T-helper 2 cell (primary cell): ENCODE measurements at places on chromosomes 2 and 18.

DNA sequence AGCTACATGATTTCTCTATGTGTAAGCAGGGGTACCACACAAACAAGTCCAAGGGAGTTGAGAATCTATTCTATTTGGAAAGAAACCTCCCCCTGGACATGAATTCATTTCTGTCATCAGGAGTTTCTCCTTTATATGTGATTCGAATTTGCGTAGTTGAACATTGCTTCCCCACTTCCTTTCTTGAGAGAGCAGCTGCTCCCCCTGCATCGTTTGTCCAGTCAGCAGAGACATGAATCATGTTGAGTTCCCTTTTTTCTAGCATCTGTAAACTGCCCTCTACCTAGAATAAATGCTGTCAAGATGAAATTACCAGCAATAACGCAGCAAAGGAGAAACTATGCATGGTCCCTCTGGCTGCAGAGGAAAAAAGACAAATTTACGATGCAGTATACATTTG, 73.8 kb downstream of the KIF5C start:
- no peak for DNase-seq

DNA sequence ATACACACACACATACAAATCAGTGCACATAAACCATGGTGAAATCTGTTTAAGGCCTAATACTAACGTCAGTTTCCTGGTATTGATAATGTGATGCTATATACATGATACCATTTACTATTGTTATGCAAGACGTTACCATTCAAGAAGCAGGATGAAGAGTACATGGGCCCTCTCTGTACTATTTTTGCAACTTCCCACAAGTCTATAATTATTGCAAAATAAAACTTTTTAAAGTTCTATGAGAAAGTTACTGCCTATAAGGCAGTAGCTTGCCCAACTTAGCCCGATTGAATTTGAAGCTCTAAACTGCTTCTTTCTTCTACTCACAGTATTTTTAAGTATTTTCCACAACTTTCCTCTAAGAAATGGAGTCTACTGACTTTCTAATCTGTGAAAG, 74.0 kb downstream of the BCL2 start:
- no peak for DNase-seq

GRCh38 chr2:70978341-70979179, at the start of gene ANKRD53:
ANKRD53 (plus strand) TSS chr2:70978630; CDS start chr2:70978646, 16 bp downstream.
- no peak for DNase-seq

- peak; percentile 23 for DNase-seq
Measured at GRCh38 chr18:57353940-57354461, 1.6 kb downstream of the ST8SIA3 start.

DNA sequence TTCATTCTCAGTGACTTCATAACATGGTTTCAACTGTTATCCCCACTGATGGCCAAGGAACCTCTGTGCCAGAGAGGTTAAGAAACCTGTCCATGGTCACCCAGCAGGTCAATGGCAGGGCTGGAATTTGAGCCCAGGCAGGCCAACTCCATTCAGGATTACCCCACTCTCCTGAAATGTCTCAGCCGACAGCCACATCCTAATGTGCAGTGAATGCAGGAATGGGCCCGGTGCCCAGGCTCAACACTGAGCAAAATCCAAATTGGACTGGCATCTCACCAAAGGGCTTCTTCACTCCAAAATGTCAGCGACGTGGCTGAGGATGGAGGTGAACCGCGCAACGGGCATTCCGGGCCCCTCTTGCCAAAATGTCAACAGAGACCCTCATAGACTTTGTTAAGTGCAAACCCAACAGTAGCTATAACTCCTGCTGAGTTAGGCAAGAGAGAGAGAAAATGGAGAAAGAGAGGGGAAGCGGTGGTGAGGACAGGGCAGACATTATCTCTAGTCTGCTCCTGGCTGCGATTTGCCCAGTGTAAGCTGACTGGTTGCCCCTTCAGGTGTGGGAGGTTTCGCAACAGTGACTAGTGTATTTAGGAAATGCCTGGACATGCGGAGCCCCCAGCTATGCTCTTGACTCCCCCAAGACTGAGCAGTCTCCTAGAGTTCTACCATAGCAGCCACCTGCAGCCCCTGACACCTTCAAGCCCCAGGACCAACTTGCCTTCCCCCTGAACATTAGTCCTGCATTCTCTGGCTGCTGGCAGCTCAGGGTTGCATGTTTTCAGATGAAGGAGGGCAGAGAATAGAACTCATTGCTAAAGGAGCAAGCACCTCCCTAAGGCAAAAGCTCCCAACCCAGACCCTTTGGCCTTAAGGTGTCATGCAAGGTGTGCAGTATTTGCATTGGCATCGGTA, 167.7 kb downstream of the ANAPC1 start:
- no peak for DNase-seq

- no peak for DNase-seq
Measured at GRCh38 chr2:133579274-133579673, 11.0 kb upstream of the NCKAP5 start.

DNA sequence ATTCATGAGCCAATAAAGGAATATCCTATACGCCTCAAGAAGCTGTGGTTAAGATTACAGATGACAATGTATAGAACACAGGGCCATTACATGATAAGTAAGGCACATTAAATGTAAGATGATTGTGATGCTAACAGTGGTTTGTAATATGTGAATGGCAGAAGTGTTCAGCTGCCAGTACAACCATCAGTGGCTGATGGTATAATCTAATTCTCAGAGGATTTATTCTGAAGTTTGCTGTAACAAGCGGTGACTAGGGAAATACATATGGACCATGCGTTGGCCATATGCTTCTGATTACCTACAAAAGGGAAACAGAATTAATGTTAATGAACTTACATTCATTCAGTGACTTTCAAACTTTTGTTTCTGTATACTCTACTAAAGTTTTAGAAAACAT, 750.8 kb upstream of the KLHL29 start:
- DNase-seq: no peak

DNA sequence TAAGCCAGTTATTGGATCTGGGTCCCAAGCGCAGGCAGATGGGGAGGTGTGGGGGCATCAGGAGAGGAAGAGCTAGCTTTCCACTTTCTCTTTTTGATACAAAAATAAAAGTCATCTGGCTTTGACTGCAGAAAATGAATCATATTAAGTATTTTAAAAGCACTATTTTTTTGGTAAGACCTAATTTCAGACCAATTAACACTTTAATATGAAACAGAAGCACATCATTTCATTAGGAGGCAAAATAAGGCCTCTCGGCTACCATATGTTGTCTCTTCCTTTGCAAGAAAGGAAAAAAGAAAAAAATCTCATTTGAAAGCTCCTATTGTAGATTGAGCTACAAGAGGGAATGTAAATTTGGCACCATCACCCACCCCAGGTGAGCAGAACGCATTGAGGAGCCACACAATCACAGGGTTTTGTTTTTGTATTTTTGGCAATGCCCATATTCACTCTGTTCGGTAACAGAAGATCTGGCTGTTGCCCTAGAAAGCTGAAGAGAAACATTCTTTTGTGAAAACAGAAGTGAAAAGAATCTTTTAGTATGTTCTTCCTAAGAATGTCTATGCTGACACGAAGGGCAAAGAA, 390.7 kb upstream of the ETAA1 start:
- no peak for DNase-seq

GRCh38 chr18:23669804-23670405, 7.2 kb upstream of the ANKRD29 start:
- no peak for DNase-seq
